ENCODE measurements at places on chromosomes 12 and 14. TPM values are rescaled to one million over a fixed set of nuclear protein-coding genes. Genes with fewer than 3 reads are reported as not detected.

Gene TGFB3
- total RNA-seq, result 200 TPM

Gene CCDC196
- not detected for total RNA-seq

Gene KRT85
- total RNA-seq, result not detected

Gene KRT79
- total RNA-seq, result 0.31 TPM

Gene KCTD10
- total RNA-seq, result 57.2 TPM

Gene PZP
- total RNA-seq, result not detected

Gene LRRC43
- 1.6 TPM for total RNA-seq

Gene SAMD15
- 1.4 TPM for total RNA-seq

Gene TCL1B
- not detected for total RNA-seq

- H3K36me3 ChIP-seq, result no peaks in the 10 kb centered on the region
- H3K4me1 ChIP-seq, result peaks cover 4% of the 10 kb centered on the region
- H3K27ac ChIP-seq, result no peak overlapping the region
- no peak for DNase-seq
Observed at GRCh38 chr12:66859751-66860440, 181.0 kb upstream of the GRIP1 start.

GRCh38 chr14:39984323-39984722, 552.1 kb upstream of the FBXO33 start:
- no peak overlapping the region for H3K4me3 ChIP-seq
- no peak overlapping the region for H3K27ac ChIP-seq
- no peaks in the 10 kb centered on the region for H3K36me3 ChIP-seq
- peaks cover 12% of the 10 kb centered on the region for H3K27me3 ChIP-seq
- no peaks in the 10 kb centered on the region for H3K4me1 ChIP-seq

DNA sequence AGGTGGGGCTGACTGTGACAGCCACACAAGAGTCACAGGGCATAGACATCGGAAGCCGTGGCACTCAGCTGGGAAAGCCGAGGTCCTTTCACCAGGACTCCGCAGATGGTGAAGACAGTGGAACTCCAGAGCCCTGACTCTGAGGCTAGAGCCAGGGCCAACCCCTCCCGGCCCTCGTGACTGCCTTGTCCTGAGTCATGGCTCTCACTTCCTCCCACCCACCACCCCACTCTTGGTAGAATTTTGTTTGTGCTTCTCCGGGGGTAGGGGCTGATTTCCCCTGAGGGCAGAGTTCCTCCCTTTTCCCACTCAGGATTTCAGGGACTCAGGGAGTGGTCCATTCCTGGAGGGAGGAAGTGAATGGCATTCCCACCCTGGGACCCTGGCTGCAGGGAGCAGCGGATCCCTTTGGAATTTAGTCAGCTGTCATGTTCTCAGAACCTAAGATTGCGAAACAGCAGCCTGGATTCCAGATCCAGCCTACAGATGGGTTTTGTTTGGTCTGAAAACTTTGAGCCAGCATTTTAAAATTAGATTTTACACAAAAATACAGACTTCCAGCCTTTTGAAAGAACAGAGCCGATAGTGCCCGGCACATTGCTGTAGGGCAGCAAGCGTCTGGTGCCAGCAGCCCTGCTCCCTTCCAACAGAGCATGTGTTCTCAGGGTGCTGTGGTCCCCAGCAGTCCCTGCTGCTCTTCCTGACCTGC, 50.7 kb downstream of the TPCN1 start:
- peaks cover 29% of the 10 kb centered on the region for H3K4me1 ChIP-seq
- peak overlapping the region; percentile 98 for H3K27ac ChIP-seq
- H3K27me3 ChIP-seq, result no peaks in the 10 kb centered on the region
- peak overlapping the region; percentile 45 for H3K4me3 ChIP-seq

DNA sequence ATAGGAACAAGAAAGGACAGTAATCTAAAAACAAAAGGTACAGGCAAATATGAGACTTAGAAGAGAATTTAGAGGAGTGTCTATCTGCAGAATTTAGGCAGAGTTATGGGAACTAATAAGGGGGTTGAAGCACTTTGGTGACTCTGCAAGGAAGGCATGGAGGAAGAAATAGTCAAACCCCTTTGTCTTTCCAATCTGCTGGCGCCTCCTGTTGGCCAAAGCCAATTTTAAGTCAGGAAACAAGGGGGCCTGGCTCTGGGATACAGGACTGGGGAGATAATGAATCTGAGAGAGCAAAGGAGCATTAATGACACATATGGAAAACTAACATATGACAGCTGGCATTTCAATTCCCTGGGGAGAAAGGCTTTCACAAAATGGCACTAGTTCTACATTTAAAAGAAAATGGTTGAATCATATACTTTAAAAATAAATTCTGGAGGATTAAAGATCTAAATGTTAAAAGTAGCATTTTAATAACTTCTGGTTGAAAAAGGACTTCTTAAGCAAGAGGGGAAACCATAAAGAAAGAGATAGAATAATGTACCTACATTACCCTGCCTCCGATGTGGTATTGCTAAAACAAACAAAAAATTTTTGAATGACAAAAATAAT, 48.5 kb upstream of the CSRP2 start:
- H3K27me3 ChIP-seq, result peaks cover 8% of the 10 kb centered on the region
- DNase-seq, result no peak
- H3K36me3 ChIP-seq, result no peaks in the 10 kb centered on the region
- no peak overlapping the region for H3K4me3 ChIP-seq

GRCh38 chr12:21223930-21224329, 92.9 kb downstream of the SLCO1B1 start:
- DNase-seq, result no peak
- H3K27me3 ChIP-seq, result no peaks in the 10 kb centered on the region
- no peak overlapping the region for H3K4me3 ChIP-seq
- H3K4me1 ChIP-seq, result no peaks in the 10 kb centered on the region
- no peak overlapping the region for H3K27ac ChIP-seq

DNA sequence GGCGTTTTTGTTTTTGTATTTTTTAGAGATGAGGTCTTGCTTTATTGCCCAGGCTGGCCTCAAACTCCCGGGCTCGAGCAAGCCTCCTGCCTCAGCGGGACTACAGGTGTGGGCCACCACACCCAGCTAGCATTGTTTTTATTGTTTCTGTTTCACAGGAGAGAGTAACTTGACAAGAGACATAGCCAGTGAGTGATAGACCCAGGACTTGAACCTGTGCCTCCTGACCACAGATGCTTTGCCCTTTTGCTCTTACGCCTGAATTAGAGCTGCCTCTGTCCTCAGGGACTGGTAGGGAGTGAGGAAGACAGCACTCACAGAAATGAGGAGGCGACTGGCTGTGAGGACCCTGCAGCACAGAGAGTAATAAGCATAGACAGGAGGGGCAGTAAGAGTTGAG, 2.3 kb downstream of the EVL start:
- H3K36me3 ChIP-seq, result no peaks in the 10 kb centered on the region
- H3K27me3 ChIP-seq, result no peaks in the 10 kb centered on the region
- DNase-seq, result no peak
- H3K4me1 ChIP-seq, result peaks cover 40% of the 10 kb centered on the region

GRCh38 chr12:66971816-66972215, 292.9 kb upstream of the GRIP1 start:
- no peak overlapping the region for H3K4me3 ChIP-seq
- peaks cover 22% of the 10 kb centered on the region for H3K4me1 ChIP-seq
- no peaks in the 10 kb centered on the region for H3K36me3 ChIP-seq
- DNase-seq, result no peak

GRCh38 chr12:50661300-50662115, 102.4 kb upstream of the ATF1 start:
- peaks cover 33% of the 10 kb centered on the region for H3K4me1 ChIP-seq
- no peak overlapping the region for H3K4me3 ChIP-seq
- DNase-seq, result no peak
- H3K36me3 ChIP-seq, result no peaks in the 10 kb centered on the region
- no peak overlapping the region for H3K27ac ChIP-seq

GRCh38 chr14:59836116-59836515, 34.5 kb downstream of the RTN1 start:
- no peak overlapping the region for H3K27ac ChIP-seq
- H3K4me3 ChIP-seq, result no peak overlapping the region
- peaks cover 34% of the 10 kb centered on the region for H3K27me3 ChIP-seq
- no peak for DNase-seq
- no peaks in the 10 kb centered on the region for H3K4me1 ChIP-seq

GRCh38 chr14:52124791-52125684, 56.2 kb upstream of the NID2 start:
- DNase-seq, result no peak
- H3K36me3 ChIP-seq, result no peaks in the 10 kb centered on the region
- peak overlapping the region; percentile 30 for H3K27ac ChIP-seq
- H3K4me1 ChIP-seq, result peaks cover 22% of the 10 kb centered on the region

- peak overlapping the region; percentile 100 for H3K4me3 ChIP-seq
- DNase-seq, result no peak
- peaks cover 15% of the 10 kb centered on the region for H3K36me3 ChIP-seq
- H3K27me3 ChIP-seq, result no peaks in the 10 kb centered on the region
- H3K4me1 ChIP-seq, result peaks cover 27% of the 10 kb centered on the region
Observed at GRCh38 chr12:95473231-95473883, 595 bp upstream of the METAP2 start.

DNA sequence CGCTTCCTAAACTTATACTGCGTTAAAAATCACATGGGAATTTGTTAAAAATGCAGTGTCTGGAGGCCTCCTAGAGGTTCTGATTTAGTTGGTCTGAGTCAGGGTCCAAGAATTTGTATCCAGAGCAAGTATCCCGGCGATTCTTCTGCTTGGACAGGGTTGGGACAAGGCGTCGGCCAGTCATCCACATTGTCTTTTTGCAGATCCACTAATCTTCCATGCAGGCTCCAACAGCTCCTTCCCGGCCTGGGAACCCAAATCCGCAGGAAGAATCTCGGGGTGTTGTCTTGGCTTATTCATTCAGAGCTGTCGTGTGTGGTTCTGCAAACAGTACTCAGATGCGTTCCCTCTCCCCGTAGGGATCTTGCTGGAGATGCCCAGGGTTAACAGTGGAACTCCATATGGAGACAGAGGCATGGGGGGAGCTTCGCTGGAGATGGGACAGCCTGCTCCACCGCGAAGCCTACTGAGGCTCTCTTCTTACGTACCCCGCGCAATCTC, 25.3 kb downstream of the GPRC5D start:
- H3K27me3 ChIP-seq, result no peaks in the 10 kb centered on the region
- no peak overlapping the region for H3K4me3 ChIP-seq
- no peak for DNase-seq
- no peaks in the 10 kb centered on the region for H3K36me3 ChIP-seq
- H3K4me1 ChIP-seq, result peaks cover 27% of the 10 kb centered on the region

DNA sequence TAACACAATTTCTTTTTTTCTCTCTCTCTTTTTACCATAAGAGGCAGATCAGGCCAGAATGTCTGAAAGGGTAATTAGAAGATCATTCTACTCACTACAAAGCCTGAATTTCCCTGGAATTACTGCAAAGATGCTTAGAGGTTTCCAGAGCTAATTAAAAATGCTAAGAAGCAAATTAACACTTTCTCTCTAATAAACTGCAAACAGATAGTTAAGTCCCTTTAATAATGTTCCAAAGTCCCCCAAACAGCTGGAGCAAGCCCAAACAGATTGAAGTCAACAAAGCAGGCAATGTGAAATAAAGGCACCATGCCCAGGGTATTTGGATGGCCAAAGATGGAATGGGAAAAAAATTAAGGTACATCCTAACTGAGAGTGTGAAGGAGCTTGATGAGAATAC, 208.8 kb upstream of the LRFN5 start:
- no peak overlapping the region for H3K27ac ChIP-seq
- DNase-seq, result no peak
- H3K4me3 ChIP-seq, result no peak overlapping the region
- no peaks in the 10 kb centered on the region for H3K36me3 ChIP-seq
- no peaks in the 10 kb centered on the region for H3K4me1 ChIP-seq

DNA sequence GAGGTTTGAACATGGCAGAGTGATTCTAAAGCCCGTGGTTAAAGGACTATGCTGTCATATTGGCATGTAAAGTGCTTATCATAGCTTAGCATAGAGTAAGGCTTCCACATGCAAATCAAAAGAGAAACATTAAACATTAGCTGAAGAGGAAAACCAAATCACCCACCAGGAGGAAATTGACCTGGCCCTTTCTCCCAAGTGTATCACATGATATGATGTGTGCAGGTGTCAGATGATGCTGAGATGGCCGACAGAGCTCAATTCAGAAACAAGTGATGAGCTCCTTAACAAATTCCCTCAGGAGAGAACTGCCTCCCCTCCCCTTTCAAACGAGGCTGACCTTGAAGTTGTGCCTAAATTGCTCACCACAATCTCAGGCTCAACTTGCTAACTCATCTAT, 217.1 kb upstream of the BTG1 start:
- H3K27me3 ChIP-seq, result no peaks in the 10 kb centered on the region
- no peak for DNase-seq

- H3K27ac ChIP-seq, result peak overlapping the region; percentile 15
- peak overlapping the region; percentile 98 for H3K4me3 ChIP-seq
- H3K27me3 ChIP-seq, result no peaks in the 10 kb centered on the region
- no peak for DNase-seq
Observed at GRCh38 chr14:24233538-24233866, 773 bp downstream of the GMPR2 start.

- peaks cover 3% of the 10 kb centered on the region for H3K36me3 ChIP-seq
- no peak for DNase-seq
- H3K4me3 ChIP-seq, result peak overlapping the region; percentile 62
- peak overlapping the region; percentile 93 for H3K27ac ChIP-seq
- H3K27me3 ChIP-seq, result no peaks in the 10 kb centered on the region
- H3K4me1 ChIP-seq, result peaks cover 13% of the 10 kb centered on the region
Observed at GRCh38 chr14:50362764-50363713, 33.6 kb downstream of the CDKL1 start.

GRCh38 chr12:55933169-55933798, 2.3 kb downstream of the DGKA start:
- peak overlapping the region; percentile 90 for H3K27ac ChIP-seq
- peak overlapping the region; percentile 96 for H3K4me3 ChIP-seq
- H3K4me1 ChIP-seq, result peaks cover 57% of the 10 kb centered on the region
- H3K36me3 ChIP-seq, result peaks cover 3% of the 10 kb centered on the region
- DNase-seq, result no peak

Measured in chondrocyte (in vitro differentiated cells).